Spinal cord (tissue), 10 donors: ENCODE measurements at places on chromosomes 7 and 10.

DNA sequence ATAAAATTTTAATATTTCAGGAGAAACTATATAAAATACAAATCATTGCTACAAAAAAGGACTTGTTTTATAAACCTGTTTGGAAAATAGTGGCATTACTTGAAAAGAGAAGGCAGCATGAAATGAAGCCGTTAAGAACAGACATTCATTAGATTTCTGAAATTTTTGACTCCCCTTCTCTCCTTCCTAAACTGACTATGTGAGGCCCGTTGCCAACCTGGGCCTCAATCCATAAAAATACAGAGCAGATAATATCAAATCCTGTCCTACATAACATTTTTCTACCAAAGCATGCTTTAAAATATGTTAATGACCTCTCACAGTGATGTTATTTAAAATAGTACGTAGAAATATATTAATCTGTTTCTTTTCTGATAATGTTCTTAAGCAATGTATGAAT lies 34.5 kb upstream of the ING3 start:
- no peaks in the 10 kb centered on the region for H3K27me3 ChIP-seq
- no peak for DNase-seq
- no peaks in the 10 kb centered on the region for H3K4me1 ChIP-seq
- no peak overlapping the region for H3K4me3 ChIP-seq
- H3K27ac ChIP-seq, result no peak overlapping the region

DNA sequence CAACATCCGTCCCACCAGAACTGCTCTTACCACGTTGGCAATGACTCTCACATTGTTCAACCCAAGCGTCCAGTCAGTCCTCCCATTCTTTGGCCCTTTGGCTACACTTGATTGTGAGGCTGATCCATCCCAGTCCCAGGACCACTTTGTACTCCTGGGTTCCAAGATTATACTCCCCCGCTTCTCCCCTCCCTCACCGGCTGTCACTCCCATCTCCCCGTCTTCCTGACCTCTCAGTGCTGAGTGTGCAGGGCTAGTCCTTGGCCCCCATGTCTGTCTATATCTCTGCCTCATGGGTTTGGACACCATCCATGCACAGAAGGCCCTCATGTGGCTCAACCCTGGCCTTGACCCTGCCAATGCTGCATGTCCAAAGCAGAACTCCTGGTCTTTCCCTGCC lies 12.5 kb downstream of the ARHGAP22 start:
- no peak for DNase-seq
- H3K4me1 ChIP-seq, result peaks cover 5% of the 10 kb centered on the region
- H3K4me3 ChIP-seq, result no peak overlapping the region
- no peak overlapping the region for H3K27ac ChIP-seq

GRCh38 chr7:36820527-36821170 lies 96.4 kb upstream of the AOAH start:
- H3K4me3 ChIP-seq, result no peak overlapping the region
- H3K36me3 ChIP-seq, result no peaks in the 10 kb centered on the region
- no peak overlapping the region for H3K27ac ChIP-seq
- no peak for DNase-seq
- no peaks in the 10 kb centered on the region for H3K27me3 ChIP-seq

GRCh38 chr10:76509446-76509845 lies 1078.0 kb downstream of the LRMDA start:
- H3K27me3 ChIP-seq, result no peaks in the 10 kb centered on the region
- H3K4me3 ChIP-seq, result no peak overlapping the region
- H3K36me3 ChIP-seq, result no peaks in the 10 kb centered on the region
- no peaks in the 10 kb centered on the region for H3K4me1 ChIP-seq
- no peak overlapping the region for H3K27ac ChIP-seq

DNA sequence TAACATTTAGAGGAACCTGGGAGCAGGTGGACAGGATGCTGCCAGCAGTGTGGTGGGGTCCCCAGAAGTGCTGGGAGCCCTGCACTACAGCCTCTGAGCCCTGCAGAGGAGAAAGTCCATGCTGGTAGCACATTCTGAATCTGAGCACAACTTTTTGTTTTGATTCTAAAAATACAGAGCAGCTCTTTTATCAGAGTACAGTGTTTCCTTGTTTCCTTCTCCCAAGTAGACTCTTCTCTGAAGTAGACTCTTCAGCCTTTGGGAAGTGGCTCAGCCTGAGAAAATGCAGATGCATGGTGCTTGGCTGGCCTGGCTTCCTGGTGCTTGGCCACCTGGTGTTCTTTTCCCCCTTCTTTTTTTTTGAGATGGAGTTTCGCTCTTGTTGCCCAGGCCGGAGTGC lies 9.1 kb downstream of the ADCY1 start:
- no peak for DNase-seq
- no peak overlapping the region for H3K4me3 ChIP-seq
- H3K27ac ChIP-seq, result no peak overlapping the region
- H3K4me1 ChIP-seq, result peaks cover 63% of the 10 kb centered on the region
- H3K36me3 ChIP-seq, result peaks cover 10% of the 10 kb centered on the region
- no peaks in the 10 kb centered on the region for H3K27me3 ChIP-seq

GRCh38 chr7:139153832-139154231 lies 44.3 kb upstream of the ZC3HAV1 start:
- no peak overlapping the region for H3K27ac ChIP-seq
- no peaks in the 10 kb centered on the region for H3K27me3 ChIP-seq

DNA sequence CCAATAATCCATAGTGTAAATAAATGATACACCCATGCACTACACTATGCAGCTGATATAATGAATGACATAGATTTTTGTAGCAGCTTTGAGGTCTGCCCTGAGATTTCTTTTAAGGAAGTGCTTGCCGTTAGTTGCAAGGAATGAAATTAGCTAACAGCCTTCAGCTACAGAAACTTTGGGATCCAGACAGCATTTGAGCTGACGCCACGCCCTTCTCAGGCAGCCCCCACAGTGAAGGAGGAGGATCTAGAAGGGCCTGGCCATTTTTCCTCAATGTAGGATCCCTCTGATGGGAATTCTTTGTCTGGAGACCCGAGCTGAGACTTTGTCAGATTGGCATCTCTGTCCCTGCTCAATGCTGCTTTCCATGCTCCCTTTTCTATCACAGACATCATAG lies 6.1 kb upstream of the PDK4 start:
- no peaks in the 10 kb centered on the region for H3K4me1 ChIP-seq
- peaks cover 2% of the 10 kb centered on the region for H3K36me3 ChIP-seq
- no peak overlapping the region for H3K4me3 ChIP-seq
- no peak overlapping the region for H3K27ac ChIP-seq

DNA sequence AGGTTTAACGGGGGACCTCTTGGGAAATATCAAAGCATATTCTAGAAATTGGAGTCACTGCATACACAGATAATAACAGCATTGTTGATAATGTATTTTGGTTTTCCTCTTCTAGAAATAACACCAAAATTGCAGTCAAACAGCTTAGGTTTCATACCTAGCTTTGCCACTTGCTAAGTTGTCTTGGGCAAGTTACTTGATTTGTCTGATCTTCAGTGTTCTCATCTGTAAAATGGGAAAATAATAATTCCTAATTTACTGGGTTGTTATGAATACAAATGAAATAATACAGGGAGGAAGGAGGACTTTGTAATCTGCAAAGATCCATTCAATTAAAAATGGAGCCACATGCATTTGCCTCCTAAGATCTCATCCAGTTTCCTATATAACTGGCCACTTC lies 20.3 kb upstream of the NUP205 start:
- H3K36me3 ChIP-seq, result no peaks in the 10 kb centered on the region
- H3K4me1 ChIP-seq, result no peaks in the 10 kb centered on the region
- H3K27ac ChIP-seq, result no peak overlapping the region
- no peak overlapping the region for H3K4me3 ChIP-seq
- H3K27me3 ChIP-seq, result no peaks in the 10 kb centered on the region
- no peak for DNase-seq

DNA sequence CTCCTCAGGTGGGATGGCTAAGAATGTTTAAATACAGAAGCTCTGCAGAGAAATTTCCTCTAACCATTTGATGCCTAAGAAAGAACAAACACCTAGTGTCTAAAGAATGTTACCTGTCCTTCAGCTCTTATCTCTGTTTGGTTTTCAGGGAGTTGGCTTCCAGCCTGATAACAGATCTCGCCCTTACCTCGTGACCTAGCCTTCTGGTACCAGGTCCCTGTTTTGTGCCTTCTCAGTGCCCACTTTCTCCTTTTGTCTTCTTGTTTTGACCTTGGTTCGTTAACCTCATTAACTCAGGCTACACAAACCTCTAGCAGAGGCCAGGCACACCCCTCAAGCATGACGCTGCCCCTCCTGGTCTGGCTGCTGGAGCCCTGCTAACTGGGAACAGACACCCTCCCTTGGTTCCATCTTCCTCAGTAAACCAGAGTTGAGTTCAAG lies 16.1 kb upstream of the RAB11FIP2 start:
- no peaks in the 10 kb centered on the region for H3K4me1 ChIP-seq
- no peak overlapping the region for H3K4me3 ChIP-seq
- no peaks in the 10 kb centered on the region for H3K36me3 ChIP-seq
- DNase-seq, result no peak

DNA sequence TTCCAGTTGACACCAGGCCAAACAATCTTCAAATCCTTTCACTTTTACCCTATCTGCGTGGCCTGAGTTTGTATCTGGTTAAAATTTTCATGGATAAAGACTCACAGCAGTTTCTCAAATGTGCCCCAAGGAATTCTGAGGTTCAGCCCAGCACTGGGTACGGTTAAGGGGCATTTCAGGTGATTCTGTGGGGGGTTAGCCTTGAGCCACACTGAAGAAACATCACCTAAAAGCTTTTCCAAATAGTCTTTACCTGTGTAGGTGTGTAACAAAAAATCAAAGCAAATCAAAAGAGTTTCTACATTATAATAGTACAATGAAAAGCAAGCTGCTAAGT lies 83.8 kb upstream of the DNAJC1 start:
- H3K4me3 ChIP-seq, result no peak overlapping the region
- peaks cover 3% of the 10 kb centered on the region for H3K4me1 ChIP-seq
- H3K27me3 ChIP-seq, result no peaks in the 10 kb centered on the region
- H3K27ac ChIP-seq, result peak overlapping the region; percentile 61
- no peak for DNase-seq
